ENCODE measurements at places on chromosomes 7 and 10. TPM values are rescaled to one million over a fixed set of nuclear protein-coding genes. Genes with fewer than 3 reads are reported as not detected.

Gene UTF1
- total RNA-seq, result not detected

Gene CCDC3
- 10.5 TPM for total RNA-seq

Gene C7orf57
- total RNA-seq, result 1.6 TPM

Gene SYT15B
- total RNA-seq, result 40.6 TPM

Gene POLR2J2
- total RNA-seq, result 14.8 TPM

Gene CCT6A
- 75.3 TPM for total RNA-seq

Gene LZTS2
- 52.6 TPM for total RNA-seq

Gene IGFBP1
- total RNA-seq, result not detected

Gene BTBD16
- 0.62 TPM for total RNA-seq

Gene IFRD1
- total RNA-seq, result 46.9 TPM

Gene SEMA3E
- 8.8 TPM for total RNA-seq

Gene GIMAP6
- total RNA-seq, result 69.3 TPM

Gene PRF1
- 29.5 TPM for total RNA-seq

Gene ACSM6
- total RNA-seq, result not detected

Gene KIF11
- total RNA-seq, result 1.8 TPM

Gene OR2A42
- total RNA-seq, result not detected

Gene RBP4
- 17.4 TPM for total RNA-seq

Gene SPDYE8
- not detected for total RNA-seq

Gene ZCCHC24
- total RNA-seq, result 34.7 TPM

Gene ENTPD1
- 34.5 TPM for total RNA-seq

Gene CCL24
- 4.1 TPM for total RNA-seq

Gene FGFR2
- total RNA-seq, result 59.2 TPM

Gene LSM5
- total RNA-seq, result 27.1 TPM

Gene PRTFDC1
- total RNA-seq, result 3.8 TPM

Gene GFRA1
- 9.8 TPM for total RNA-seq

Gene WNT2
- 9.0 TPM for total RNA-seq
